ENCODE measurements at places on chromosomes 1 and 21. TPM values are rescaled to one million over a fixed set of nuclear protein-coding genes. Genes with fewer than 3 reads are reported as not detected.

The ACBD6 gene
- 32.2 TPM for total RNA-seq

The LAMB3 gene
- total RNA-seq, result 9.1 TPM

DNA sequence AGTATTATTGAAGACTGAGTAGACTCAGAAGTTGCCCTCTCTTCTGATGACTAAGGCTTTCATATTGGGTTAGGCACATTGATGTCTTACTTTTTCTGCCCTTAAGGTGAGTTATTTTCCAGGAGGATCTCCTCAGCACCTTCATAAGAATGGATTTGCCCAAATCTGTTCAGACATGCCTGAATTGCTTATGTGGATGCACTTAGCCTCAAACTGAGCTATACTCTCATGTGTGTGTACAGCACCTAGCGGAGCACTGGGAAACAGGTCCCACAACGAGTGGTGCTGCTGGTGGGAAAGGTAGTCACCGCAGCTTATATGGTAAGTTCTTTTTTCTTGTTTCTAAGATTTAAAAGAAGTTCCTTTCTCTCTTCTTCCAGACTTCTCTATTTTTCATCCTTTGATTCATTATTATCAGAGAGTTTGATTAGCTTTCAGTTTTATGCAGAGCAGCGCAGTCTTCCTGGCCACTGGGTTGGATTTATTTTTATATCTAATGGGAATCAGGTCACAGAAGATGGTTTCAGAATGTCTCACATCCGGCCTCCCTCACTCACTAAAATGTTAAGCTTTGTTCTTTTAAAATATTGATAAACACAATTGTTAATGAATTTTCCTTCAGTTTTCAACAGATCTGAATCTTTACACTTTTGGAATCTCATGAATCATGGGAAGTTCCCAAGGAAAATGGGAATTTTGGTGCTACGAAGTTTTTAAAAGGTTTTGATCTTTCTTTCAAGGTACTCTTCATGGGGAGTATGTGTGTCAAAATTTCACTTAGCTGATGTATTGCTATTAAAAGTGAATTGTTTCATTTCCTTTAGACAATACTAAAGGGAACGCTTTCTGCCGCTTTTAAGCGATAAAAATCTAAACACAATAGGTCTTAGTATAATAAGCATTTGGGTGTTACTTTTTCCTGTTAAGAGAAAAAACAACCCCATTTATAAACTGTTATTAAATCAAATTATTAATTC lies 58.5 kb downstream of the EXTL2 start:
- H3K4me1 ChIP-seq, result no peaks in the 10 kb centered on the region
- H3K4me3 ChIP-seq, result no peak overlapping the region
- no peak overlapping the region for H3K27ac ChIP-seq
- no peak for DNase-seq
- H3K36me3 ChIP-seq, result no peaks in the 10 kb centered on the region
- H3K27me3 ChIP-seq, result no peaks in the 10 kb centered on the region

The VN1R5 gene
- total RNA-seq, result not detected

The IGFN1 gene
- total RNA-seq, result not detected

GRCh38 chr1:94582565-94582964 lies 41.0 kb upstream of the F3 start:
- no peak overlapping the region for H3K27ac ChIP-seq
- DNase-seq, result no peak
- no peaks in the 10 kb centered on the region for H3K36me3 ChIP-seq
- H3K4me1 ChIP-seq, result no peaks in the 10 kb centered on the region

- no peak overlapping the region for H3K4me3 ChIP-seq
- no peaks in the 10 kb centered on the region for H3K4me1 ChIP-seq
- H3K27ac ChIP-seq, result no peak overlapping the region
- no peaks in the 10 kb centered on the region for H3K36me3 ChIP-seq
- no peaks in the 10 kb centered on the region for H3K27me3 ChIP-seq
- DNase-seq, result no peak
Observed at GRCh38 chr1:17948594-17948993, 159.0 kb upstream of the IGSF21 start.

- H3K27me3 ChIP-seq, result no peaks in the 10 kb centered on the region
- H3K27ac ChIP-seq, result no peak overlapping the region
- H3K36me3 ChIP-seq, result no peaks in the 10 kb centered on the region
- no peaks in the 10 kb centered on the region for H3K4me1 ChIP-seq
- H3K4me3 ChIP-seq, result no peak overlapping the region
Observed at GRCh38 chr1:112337028-112337531, 58.9 kb upstream of the CTTNBP2NL start.

The GSTM4 gene
- total RNA-seq, result 251 TPM

The S100A7 gene
- not detected for total RNA-seq

GRCh38 chr1:220283625-220284024 lies 11.4 kb upstream of the RAB3GAP2 start:
- H3K27me3 ChIP-seq, result no peaks in the 10 kb centered on the region
- no peak overlapping the region for H3K4me3 ChIP-seq
- H3K4me1 ChIP-seq, result no peaks in the 10 kb centered on the region
